ENCODE measurements at places on chromosomes 2 and 18.

- DNase-seq, result no peak
Measured at GRCh38 chr2:161423421-161424393, 7.6 kb downstream of the TBR1 start.

DNA sequence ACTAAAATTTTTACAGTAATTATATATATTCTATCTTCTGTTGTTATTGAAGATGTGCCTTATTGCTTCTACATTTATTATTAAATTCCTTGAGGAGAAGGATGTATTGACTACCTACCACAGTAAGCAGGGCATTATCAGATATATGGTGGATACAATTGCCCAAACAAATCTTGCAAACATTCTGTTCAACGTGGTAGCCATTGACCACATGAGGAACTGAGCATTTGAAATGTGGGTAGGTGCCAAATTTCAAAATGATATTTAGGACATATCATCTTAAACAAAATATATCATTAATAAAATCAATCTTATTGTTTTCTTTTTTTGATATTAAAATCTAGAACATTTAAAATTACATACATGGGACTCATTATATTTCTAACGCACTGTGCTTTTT, 11.1 kb downstream of the SCN3A start:
- DNase-seq, result peak; percentile 8

DNA sequence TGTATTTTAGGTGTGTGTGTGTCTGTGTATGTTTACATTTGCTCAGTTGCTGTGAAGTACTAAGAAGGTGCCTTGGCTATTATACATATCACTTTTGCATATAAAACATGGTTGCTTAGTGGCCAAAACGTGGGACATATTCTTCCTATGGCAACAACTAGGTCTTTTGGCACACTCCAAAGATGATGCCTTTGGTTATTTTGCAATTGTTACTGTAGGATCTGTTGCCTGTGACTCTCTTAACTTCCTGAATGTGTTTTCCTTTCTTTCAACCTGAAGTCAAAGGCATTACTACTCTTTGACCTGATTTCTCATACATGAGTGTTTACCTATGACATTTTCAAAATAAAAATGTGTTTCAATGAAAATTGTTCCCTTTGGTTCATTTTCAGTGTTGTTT, 160.5 kb downstream of the UBE2E3 start:
- no peak for DNase-seq

DNA sequence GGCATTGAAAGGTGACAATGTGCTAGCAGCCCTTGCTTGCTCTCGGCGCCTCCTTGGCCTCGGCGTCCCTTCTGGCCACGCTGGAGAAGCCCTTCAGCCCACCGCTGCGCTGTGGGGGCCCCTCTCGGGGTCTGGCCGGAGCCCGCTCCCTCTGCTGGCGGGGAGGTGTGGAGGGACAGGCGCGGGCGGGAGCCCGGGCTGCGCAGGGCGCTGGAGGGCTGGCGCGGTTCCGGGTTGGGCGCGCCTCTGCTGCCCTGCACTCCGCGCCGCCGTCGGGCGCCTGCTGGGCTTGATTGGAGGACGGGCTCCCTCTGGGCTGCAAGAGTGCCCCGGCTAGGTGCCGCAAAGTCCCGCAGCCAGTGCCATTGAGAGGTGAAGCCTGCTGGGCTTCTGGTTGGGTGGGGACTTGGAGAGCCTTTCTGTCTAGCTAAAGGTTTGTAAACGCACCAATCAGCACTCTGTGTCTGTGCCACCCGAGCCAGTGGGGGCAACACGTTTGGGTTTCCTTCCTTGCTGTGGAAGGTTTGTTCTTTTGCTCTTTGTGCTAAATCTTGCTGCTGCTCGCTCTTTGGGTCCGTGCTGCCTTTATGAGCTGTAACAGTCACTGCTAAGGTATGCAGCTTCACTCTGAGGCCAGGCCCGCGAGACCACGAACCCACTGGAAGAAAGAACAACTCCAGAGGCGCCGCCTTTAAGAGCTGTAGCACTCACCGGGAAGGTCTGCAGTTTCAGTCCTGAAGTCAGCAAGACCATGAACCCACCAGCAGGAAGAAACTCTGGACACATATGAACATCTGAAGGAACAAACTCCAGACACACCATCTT, 14.8 kb upstream of the IMP4 start:
- no peak for DNase-seq

DNA sequence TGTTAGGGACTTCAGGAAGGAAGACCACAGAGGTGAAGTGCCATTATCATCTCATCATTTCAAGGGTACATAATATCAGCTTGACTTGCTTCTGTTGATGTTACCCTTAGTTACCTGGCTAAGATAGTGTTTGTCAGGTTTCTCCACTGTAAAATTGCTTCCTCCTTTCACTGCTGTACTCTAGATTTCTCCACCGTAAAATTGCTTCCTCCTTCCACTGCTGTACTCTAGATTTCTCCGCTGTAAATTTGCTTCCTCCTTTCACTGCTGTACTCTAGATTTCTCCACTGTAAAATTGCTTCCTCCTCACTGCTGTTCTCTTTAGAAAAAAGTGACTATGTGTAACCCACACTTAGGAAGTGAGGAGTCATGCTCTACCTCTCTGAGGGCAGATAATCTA, 1460.3 kb downstream of the SUCLG1 start:
- DNase-seq, result no peak

DNA sequence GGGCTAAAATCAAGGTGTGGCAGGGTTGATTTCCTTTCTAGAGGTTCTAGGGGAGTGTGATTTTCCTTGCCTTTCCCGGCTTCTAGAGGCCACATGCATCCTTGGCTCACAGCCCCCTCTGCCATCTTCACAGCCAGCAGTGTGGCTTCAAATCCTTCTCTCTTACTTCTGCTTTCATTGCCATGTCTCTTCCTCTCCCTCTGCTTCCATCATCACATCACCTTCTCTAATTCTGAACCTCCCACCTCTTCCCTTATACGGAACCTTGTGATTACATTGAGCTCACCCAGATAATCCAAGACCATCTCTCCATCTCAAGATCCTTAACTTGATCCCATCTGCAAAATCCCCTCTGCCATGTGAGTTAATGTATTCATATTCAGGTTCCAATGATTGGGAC, 56.2 kb upstream of the RMDN2 start:
- no peak for DNase-seq

GRCh38 chr18:40911582-40912254, 1043.3 kb upstream of the PIK3C3 start:
- no peak for DNase-seq

DNA sequence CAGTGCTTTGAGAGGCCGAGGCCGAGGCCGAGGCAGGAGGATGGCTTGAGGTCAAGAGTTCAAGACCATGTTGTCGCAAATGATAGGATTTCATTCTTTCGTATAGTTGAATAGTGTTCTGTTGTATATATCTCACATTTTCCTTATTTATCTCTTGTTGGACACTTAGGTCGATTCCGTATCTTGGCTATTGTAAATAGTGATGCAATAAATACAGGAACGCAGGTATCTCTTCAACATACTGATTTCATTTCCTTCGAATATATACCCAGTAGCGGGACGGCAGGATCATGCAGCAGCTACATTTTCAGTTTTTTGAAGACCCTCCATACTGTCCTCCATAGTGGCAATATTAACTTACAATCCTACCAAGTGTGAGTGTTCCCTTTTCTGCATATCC, 4.1 kb downstream of the TBC1D8 start:
- no peak for DNase-seq

- DNase-seq, result no peak
Measured at GRCh38 chr2:105244451-105244850, 2.9 kb downstream of the GPR45 start.

GRCh38 chr2:43178602-43179542, 47.5 kb downstream of the ZFP36L2 start:
- no peak for DNase-seq

- DNase-seq, result no peak
Measured at GRCh38 chr2:239399921-239400595, 762 bp downstream of the HDAC4 start.

- no peak for DNase-seq
Measured at GRCh38 chr2:98459496-98460175, 15.0 kb downstream of the INPP4A start.

- DNase-seq, result peak; percentile 81
Measured at GRCh38 chr2:46535360-46535759, 56.0 kb downstream of the TMEM247 start.

DNA sequence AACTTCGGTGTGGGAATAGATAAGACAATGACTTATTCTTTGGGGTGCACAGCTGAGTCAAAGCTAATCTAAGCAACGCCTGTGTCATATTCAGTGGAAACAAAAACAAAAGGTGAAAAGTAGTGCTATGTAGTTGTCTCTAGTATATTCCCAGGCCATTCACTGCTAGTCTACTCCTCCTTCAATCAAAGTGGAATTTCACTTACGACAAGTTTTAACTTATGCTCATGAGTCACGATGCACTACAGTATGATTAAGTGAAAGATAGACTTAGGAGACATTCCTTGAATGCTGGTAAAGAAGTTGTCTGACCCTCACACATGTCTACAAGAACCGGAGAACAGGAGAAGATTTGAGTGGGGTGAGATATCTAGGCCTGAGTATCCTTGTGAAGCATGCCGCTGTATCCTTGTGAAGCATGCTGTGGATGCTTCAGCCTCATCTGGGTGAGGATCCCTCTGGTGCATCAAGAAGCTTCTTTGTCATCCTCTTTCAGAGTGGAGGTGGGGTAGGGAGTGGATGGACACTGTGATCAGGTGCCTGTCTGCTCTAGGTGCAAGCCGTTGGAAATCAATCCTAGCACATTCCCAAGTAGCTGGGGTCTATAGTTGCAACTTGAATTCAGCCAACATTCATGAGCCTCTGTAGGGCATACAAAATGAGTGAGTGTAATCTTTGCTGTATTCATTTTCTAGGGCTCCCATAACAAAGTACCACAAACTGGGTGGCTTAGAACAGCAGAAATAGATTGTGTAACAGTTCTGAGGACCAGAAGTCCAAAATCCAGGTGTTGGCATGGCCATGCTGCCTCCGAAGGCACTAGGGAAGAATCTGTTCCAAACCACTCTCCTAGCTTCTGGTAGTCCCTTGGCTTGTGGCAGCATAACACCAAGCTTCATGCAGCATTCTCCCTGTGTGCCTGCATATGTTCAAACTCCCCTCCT, 173.5 kb upstream of the FN1 start:
- DNase-seq, result no peak

DNA sequence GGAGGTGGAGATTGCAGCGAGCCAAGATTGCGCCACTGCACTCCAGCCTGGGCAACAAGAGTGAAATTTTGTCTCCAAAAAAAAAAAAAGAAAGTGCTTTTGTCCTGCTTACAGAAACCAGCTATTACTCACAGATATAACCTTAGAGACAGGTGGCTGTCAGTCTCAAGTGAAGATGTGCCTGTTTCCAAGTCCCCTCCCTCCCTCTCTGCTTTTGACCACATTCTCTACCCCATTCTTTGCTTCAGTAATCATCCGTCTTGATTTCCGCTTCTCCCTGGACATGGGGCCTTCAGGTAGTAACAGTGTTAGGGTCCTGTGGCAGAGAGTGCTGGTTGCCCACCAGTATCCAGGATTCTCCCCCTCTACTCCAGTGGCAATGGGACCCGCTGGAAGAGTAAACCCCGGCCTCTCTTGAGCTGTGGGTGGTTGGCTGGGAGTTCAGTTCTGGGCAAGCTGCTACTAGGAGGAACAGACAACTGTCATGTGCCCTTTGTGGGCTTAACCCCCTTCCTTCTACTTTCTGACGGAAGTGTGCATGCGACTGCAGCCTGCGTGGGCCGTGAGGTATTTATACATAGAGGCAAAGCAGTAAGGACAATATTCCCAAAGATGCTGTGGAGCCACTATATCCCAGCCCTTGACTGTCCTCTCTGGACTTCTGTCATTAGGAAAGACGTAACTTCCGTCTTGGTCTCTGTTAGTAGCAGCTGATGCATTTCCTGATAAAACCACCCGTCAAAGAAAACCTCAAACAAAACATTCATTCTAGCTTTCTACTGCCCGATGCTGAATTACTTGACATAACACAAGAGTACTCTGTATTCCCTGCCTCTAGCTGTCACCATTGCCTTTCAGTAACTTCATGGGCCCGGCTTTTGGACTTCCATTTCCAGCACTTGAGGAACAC, 17.8 kb downstream of the PDCL3 start:
- no peak for DNase-seq

- no peak for DNase-seq
Measured at GRCh38 chr18:50654658-50655550, 95.0 kb downstream of the MAPK4 start.

GRCh38 chr2:42960002-42960841, 167.8 kb upstream of the HAAO start:
- no peak for DNase-seq

GRCh38 chr2:229851870-229852269, 69.9 kb downstream of the TRIP12 start:
- no peak for DNase-seq

GRCh38 chr2:105999211-105999989, 194.7 kb downstream of the UXS1 start:
- no peak for DNase-seq

GRCh38 chr2:205834796-205835195, 152.5 kb downstream of the NRP2 start:
- DNase-seq, result no peak

- no peak for DNase-seq
Measured at GRCh38 chr2:174992886-174993285, 12.3 kb downstream of the CHN1 start.

- DNase-seq, result no peak
Measured at GRCh38 chr2:72991980-72992733, 74.8 kb downstream of the EMX1 start.

GRCh38 chr2:28434600-28434989, 41.9 kb downstream of the FOSL2 start:
- no peak for DNase-seq

- DNase-seq, result no peak
Measured at GRCh38 chr2:223532161-223532560, 70.0 kb downstream of the SCG2 start.

- DNase-seq, result no peak
Measured at GRCh38 chr2:85731606-85732005, 22.2 kb upstream of the ATOH8 start.

DNA sequence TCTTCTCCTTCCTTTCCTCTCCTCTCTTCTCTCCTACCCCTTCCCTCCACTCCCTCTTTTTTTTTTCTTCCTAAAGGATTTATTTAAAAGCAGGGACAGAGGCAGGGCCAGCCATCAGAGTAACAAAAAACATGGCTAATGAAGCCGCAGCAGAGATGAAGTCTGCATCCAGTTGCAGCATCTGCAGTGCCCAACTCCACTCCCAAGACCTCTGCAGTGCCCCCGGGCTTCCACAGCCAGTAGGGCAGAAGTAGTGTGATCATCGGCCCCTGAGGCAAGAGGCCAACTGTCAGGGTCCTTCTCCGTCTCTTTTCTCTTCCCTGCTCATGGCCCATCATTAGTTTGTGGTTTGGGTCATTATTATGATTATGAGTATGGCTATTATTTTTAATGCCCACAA, 4.2 kb upstream of the EGR4 start:
- DNase-seq, result no peak

- DNase-seq, result no peak
Measured at GRCh38 chr2:171711351-171711750, 24.1 kb downstream of the DYNC1I2 start.

- no peak for DNase-seq
Measured at GRCh38 chr2:80852808-80853139, 548.2 kb upstream of the LRRTM1 start.

GRCh38 chr2:226788881-226789490, 10.6 kb downstream of the IRS1 start:
- DNase-seq, result no peak

- peak; percentile 33 for DNase-seq
Measured at GRCh38 chr2:29196792-29197788, 81.9 kb downstream of the CLIP4 start.

GRCh38 chr18:13247506-13247905, 28.9 kb downstream of the LDLRAD4 start:
- no peak for DNase-seq

- DNase-seq, result no peak
Measured at GRCh38 chr2:240340361-240340761, 95.1 kb upstream of the GPC1 start.

GRCh38 chr2:231800493-231801091, 14.3 kb downstream of the COPS7B start:
- no peak for DNase-seq

All from GM12864 (cell line).